Stimulated activated CD4-positive, alpha-beta T cell treated with anti-CD3 and anti-CD28 coated beads, Interleukin-4, amount 100 ng/mL, for 1 hour (primary cell): ENCODE measurements at places on chromosomes 6 and 20.

DNA sequence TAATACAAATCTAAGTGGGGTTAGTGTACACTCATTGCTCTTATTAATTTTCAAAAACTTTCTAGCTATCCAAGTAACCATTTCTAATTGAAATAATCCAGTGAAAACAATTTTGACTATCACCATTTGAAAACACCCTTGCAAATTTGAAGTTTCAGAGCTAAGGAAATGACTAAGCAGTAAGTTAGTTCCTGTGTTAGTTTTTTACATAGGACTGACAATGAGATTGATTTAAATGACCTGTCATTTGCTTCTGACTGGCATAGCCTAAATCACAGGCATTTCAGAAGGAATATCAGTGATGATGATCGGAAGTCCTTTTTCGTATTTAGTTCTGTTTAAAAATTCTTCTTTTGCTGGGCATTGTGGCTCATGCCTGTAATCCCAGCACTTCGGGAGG, 27.0 kb downstream of the STK4 start:
- no peak for DNase-seq

GRCh38 chr6:113936093-113936934, 34.6 kb downstream of the HDAC2 start:
- no peak for DNase-seq

GRCh38 chr6:46053039-46053933, 37.6 kb upstream of the CLIC5 start:
- DNase-seq: no peak

DNA sequence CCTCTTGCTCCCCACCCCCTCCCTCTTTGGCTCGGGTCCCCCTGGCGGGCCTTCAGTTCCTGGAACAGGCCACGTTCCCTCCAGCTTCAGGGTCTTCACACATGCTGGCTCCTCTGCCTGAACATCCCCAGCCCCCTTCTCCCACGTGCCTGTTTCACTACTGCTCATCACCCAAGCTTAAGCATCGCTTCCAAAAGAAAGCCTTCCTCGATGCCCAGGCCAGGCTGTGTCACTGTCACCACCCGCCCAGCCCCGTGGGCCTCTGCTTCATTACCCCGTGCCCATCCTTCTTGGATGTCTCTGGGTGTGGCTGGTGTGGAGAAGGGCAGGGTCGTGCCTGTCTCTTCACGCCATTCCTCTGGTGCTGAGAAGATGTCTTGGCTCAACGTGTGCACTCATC, 2.8 kb downstream of the DLGAP4 start:
- DNase-seq: no peak

- DNase-seq: no peak
Observed at GRCh38 chr6:27558028-27558724, 85.3 kb upstream of the ZNF184 start.

- DNase-seq: no peak
Observed at GRCh38 chr20:40703975-40704530, 15.0 kb upstream of the MAFB start.

- no peak for DNase-seq
Observed at GRCh38 chr20:16257021-16257420, 316.2 kb downstream of the KIF16B start.

DNA sequence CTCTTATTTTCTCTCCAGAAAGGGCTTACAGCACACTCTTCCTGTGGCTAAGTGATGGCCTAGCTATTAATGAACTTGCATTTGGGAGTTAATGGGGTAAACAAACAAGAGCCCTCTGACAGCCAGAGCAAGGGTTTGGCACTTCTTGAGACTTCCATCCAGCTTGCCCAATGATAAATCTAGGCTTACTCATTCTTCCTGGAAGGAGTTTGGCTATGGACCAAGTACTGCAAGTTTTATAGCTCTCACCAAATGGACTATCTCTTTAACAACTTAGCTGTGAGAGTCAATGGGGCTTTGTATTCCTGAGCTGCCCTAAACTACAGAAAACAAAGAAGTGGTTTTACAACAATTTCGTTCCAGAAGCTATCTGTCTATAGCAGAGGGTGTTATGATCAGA, 16.7 kb upstream of the PI3 start:
- DNase-seq: no peak

GRCh38 chr20:43666376-43667328, at the start of gene MYBL2:
Gene MYBL2 (plus strand): TSS chr20:43667114. CDS start chr20:43667284, 170 bp downstream.
- peak; percentile 70 for DNase-seq

GRCh38 chr6:68760485-68760884, 125.4 kb downstream of the ADGRB3 start:
- DNase-seq: no peak

GRCh38 chr6:81565071-81565470, 187.4 kb downstream of the TENT5A start:
- DNase-seq: no peak

- DNase-seq: no peak
Observed at GRCh38 chr20:53617791-53618489, 24.3 kb upstream of the ZNF217 start.

GRCh38 chr20:5495939-5496338, 179.2 kb upstream of the PROKR2 start:
- DNase-seq: no peak

- peak; percentile 15 for DNase-seq
Observed at GRCh38 chr6:797479-798077, 104.6 kb upstream of the EXOC2 start.

GRCh38 chr6:37376078-37376743, 22.4 kb downstream of the RNF8 start:
- DNase-seq: no peak

DNA sequence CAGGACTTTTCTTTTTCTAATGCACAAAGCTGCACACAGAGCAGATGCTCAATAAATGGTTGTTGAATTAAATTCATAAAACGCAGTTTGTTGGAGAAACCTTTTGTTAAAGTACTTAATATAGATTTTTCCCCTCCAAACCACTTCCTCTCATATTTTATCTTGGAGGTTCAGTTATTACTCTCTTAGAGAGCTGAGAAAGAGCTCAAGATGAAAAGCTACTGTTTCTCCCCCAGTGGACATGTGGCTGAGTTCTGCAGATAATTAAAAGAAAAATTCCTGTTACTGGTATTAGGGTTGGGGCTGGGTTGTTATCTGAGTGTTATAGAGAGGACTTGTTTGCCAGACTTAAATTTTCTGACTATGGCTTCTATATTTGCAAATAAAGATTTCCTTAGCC, 294.0 kb downstream of the TBC1D7 start:
- no peak for DNase-seq

DNA sequence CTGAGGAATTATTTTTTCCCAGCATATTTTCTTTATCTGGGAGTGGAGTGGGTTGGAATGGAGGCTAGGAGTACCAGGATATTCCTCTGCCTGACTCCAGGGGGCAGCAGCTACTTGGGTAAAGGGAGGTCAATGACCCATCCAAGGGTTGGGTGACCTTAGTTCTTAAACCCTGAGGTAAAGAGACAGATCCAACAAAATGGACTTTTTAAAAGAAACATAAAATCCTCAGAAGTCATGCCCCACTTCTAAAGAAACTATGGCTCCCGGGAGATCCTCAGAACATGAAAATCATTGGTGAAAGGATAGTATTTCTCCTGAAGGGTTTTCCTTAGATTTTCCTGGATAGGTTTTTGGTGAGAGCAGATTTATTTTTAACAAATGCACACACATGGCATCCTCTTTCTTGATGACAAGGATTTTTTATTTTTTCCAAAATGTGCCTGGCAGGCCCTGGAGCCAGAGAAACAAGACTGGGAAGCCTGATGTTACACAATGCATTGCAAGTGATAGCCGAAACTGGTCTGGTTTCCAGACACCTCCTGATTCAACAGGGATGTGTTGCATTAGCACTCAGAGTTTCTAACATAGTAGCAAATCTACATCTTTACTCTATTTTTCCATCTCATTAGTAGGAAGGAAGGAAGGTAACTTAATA, 240.9 kb upstream of the BTBD3 start:
- peak; percentile 4 for DNase-seq

DNA sequence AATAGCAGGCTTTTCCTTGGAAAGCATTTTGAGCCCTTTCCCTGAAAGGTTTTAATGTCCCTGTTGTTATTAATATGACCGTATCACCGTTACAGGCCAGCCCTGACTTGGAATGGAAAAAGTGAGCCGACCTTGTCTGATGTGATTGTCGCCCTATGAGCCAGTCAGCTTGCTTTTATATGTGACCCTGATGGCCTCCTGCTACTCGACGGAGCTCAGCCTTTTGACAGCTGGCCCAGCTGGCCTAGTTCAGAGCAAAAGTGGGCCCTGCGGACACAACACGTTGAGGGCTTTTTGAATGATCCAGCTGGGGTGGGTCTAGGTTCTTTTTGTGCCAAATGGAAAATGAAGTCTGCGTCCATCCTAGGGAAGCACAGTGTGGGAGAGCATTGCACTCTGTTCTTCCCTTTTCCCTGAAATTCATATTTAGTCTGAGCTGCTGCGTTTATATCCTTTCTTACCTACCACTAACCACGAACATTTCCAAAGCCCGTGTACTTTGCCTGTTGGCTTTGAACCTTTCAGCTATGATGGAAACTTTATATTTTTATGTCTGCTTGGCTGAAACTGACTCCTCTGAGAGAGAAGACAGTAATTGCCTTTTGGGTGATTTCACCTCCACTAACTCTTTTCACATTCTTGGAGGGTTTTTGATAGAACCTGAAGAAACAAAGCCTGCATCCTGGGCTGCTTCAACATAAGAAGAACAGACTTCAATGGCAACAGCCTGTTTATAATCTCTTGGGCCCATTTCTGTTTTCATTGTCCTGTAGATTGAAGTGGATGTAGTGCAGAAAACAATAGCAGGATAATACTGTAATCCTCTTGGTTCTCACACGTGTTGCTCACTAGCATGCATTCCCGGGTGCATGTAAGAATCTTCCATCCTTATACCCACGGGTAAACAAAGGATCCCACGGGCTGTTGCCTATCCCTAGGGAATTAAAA, 121.8 kb upstream of the HDGFL1 start:
- no peak for DNase-seq

DNA sequence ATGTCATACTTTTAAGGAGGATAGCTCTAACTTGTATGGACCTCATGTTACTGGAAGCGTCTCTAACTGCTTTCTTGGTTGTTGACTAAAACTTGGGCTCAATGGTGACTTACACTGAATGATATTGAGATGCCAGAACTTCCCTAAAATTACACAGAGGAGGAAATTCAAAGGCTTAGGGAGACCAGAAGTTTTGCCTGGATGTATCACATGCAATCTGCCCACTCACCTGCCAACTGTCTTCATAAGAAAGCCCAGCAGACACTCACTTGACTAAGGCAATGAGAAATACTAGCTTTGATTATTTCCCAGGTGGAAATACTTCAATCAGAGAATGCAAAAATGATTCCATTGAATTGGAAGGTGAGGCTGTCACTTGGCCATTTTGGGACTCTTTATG, 51.2 kb upstream of the PDYN start:
- no peak for DNase-seq

GRCh38 chr20:35715652-35716051, 16.4 kb downstream of the ROMO1 start:
- no peak for DNase-seq

GRCh38 chr6:46972531-46972930, 50.8 kb upstream of the ADGRF5 start:
- no peak for DNase-seq

- no peak for DNase-seq
Observed at GRCh38 chr6:114080891-114081510, 110.1 kb upstream of the HDAC2 start.

- no peak for DNase-seq
Observed at GRCh38 chr6:169964486-169965180, 213.2 kb downstream of the ERMARD start.

- DNase-seq: no peak
Observed at GRCh38 chr6:140912686-140913085, 1220.0 kb upstream of the GJE1 start.

DNA sequence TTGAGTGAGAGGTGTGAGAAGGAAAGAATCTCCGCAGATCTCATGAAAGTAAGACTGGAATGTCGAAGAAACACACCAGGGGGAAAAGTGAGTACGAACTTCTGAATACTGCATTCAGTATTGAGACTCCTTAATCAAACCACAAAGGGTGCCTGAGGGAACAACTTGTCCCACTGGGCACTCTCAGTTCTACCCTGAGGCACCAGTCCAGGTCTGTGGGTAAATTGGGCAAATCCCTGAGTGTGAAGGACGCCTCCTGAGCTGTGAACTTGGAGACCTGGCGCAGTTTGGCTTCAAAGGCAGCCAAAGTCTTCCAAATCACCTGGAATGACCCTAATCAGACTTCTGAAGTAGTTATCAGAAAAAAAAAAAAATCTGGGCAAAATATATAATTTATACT, 329.7 kb downstream of the BTBD9 start:
- DNase-seq: no peak

- DNase-seq: no peak
Observed at GRCh38 chr6:150546457-150546856, 53.2 kb upstream of the PLEKHG1 start.

GRCh38 chr20:46010491-46011391, 2.0 kb downstream of the MMP9 start:
- peak; percentile 49 for DNase-seq

DNA sequence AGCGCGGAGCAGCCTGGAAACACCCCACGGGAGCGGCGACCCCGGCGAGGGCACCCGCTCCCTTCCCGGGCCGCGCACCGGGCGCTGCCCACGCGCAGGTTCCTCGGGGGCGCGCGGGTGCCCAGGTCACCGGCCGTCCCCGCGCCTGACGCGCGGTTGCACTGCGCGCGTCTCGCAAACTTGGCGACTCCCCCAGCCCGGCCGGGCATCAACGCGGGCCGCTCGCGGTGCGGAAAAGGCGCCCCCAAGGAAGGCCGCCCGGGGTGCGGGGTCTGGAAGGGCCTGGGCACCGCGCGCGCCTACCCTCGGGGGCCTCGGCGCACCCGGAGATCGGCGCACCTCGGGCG, 555 bp upstream of the ZBTB46 start:
- DNase-seq: no peak

- DNase-seq: no peak
Observed at GRCh38 chr6:45504947-45505346, 127.2 kb upstream of the SUPT3H start.

- DNase-seq: no peak
Observed at GRCh38 chr20:64055893-64056638, 6.6 kb upstream of the SOX18 start.

DNA sequence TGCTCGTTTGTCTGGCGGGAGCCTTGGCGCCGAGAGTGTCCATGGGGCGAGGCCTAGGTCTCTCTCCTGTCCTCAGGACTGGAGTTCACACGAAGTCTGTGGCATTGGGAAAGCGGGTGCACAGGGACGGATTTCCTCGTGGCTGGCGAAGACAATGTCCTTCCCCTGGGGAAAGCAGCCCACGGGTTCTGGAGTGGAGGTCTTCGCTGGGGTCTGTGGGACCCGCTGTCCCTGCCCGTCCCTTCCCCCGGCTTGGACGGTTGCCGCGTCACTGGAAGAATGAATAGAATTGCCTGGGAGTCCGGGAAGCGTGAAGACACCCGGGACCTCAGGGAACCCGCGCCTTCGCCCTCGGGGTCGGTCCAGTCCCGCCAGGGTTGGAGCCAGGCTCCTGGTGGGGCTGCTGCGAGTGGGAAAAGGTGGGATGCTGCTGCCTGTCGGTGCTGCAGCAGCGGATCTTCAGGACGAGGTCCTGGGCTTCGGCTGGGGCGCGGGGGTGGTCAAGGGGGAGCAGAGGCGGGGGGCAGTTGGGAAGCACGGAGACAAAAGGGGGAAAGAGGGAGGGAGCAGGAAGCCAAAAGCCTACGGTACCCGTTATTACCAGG, 441.8 kb upstream of the DEFB115 start:
- no peak for DNase-seq
